ENCODE measurements at places on chromosomes 11 and 22.

DNA sequence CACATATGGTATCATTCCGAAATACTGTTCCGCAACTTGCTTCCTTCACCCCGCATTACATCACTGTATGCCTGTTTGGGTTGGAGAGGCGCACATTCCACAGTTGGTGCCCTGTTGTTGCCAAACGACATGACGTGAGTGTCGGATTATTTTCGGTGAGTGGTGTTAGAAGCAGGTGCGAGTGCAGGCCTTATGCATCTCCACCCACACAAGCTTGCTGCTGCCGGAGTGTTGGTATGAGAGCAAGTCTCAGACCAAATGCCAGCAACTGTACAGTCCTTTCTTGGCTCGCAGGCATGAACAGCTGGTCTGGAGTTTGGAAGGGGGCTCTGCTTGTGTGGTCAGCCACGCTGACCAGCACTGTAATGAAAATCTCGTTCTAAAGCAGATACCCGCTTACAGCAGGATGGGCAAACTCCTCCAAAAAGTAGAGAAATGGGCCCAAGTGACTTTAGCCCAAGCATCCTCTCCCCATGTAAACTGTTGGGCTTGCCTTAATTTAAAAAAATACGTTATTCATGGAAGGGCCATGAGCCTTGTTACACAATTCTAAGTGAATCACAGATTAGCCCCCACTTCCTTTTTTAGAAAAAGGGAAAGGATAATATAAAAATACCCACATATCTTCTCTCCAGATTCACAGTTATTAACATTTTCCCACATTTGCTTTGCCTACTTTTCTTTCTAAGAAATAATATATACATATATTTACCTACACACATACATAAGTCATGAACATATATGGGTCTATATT is 48.7 kb upstream of the OR9Q1 start:
- no peak for DNase-seq

DNA sequence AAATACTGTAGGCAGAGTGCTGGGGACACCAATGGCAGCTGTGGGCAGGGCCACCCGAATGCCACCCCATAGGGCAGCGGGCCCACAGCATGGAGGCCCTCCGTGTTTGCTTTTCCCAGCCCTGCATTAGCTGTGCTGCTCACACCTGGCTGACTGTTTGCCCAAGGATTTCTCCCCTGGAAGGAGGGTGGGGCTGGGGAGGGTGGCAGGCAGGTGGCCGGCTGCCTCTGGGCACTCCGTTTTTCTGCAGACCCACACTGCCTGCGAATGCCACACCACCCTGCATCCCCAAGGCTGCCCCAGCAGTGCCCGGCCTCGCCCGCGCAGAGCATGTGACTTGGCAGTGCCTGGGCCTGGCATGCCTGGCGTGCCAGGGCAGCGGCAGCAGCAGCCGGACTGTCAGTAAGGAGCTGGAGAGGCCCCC is 19.6 kb downstream of the DAGLA start:
- no peak for DNase-seq

DNA sequence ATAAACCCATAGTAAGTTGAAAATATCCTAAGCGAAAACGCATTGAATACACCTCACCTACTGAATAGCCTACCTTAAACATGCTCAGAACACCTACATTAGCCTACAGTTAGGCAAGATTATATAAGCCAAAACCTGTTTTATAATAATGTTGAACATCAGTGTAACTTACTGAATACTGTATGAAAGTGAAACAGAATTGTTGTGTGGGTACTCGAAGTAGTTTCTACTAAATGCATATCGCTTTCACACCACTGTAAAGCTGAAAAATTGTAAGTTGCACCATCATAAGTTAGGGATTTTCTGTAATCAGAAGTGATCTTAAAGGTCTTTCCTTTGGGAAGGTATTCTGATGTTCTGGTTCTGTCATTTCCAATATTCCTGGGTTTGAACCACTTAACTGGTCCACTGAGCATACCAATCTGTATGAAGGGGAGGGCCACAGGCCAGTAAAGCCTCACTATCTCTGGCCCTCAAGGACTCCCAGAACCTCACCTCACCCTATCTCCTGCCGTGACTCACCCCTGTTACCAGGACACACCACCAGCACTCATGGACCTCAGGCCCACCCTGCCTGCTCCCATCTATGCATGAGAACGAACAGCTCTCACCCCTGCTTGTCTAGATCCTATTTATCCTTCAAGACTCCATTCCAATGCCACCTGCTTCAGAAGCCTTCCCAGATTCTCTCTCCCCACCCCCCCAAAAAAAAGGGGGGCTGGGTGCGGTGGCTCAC is 70.0 kb downstream of the NAT10 start:
- DNase-seq: no peak

- DNase-seq: no peak
Measured at GRCh38 chr11:88555829-88556202, 218.3 kb upstream of the CTSC start.

DNA sequence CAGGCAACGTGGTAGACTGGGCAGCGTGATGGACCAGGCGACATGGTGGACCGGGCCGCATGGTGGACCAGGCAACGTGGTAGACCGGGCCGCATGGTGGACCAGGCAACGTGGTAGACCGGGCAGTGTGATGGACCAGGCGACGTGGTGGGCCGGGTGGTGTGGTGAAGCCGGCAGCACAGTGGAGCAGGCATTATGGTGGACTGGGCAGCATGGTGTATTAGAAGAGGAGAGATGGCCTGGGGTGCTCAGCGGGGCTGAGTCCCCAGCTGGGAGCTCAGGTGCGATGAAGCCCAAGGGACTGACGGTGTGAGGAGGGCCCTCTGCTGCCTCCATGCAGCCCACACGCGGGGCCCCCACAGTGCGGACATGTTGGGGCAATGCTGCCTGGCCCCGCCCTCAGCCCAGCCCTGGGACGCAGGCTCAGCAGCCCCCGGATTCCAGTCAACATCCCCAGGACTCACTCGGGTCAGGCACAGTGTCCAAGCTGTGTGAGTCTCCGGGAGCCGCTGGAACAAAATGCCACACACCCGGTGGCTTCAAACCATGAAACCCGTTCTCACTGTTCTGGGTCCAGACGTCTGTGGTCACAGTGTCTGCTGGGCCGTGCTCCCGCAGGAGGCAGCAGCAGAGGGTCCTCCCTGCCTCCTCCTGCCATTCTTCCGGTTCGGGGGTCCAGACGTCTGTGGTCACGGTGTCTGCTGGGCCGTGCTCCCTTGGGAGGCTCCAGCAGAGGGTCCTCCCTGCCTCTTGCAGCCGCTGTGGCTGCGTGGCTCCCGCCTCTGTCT is 1084.9 kb downstream of the BRD1 start:
- no peak for DNase-seq

DNA sequence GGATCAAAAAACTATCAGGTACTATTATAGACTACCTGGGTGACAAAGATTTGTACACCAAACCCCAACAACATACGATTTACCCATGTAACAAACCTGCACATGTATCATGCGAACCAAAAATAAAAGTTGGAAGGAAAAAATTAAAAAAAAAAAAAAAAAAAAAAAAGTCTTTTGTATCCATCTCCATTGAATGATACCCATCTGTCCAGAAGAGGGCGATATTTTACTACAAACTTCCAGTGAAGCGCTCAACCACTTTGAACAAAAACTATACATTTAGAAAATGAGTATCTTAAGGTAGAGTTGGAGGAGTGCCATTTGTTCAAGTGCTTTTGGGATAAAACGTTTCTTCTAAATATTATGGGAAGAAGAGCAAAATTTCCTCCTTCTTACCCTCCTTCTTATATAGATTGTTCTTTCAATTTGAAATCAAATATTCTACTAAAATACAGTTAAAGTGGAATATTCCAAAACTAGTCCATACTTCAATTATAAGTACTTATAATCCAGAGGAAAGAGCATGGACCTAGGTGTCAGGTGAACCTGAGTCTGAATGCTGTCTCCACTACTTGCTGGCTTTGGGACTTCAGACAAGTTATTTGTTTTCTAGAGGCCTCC is 23.3 kb downstream of the ARL14EP start:
- DNase-seq: no peak

- no peak for DNase-seq
Measured at GRCh38 chr11:131624531-131624930, 254.1 kb downstream of the NTM start.

DNA sequence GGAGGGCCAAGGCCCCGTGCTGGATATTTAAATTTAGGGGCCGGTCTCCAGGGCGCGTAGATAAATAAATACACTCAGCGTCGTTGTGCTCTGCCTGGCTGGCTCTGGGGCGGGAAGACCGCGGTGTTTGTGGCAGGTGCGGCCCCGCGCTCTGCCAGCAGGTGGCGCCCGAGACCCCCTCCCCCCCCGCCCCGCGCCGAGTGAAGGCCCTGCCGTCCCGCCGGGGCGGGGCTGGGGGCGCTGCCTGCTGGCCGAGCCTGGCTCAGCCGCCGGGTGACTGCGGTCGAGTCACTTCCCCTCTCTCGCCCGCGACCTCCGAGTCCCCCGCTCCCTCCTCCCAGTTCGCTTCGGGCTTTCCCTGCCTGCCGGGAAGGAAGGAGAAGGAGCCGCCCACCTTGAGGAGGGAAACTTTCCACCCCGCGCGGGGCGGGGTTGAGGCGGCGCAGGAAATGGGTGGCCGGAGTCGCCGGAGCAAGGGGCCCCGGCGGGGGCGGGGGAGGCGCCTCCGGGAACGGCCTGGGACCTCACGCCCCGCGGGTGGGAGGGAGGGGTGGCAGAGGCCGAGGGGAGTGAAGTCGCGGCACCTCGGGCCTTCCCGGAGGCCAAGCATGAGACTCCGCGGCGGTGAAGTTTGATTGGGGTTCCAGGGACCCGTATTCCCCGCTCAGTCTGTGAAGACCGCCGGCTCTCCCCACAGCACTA is 1.6 kb upstream of the EHBP1L1 start:
- peak; percentile 86 for DNase-seq

DNA sequence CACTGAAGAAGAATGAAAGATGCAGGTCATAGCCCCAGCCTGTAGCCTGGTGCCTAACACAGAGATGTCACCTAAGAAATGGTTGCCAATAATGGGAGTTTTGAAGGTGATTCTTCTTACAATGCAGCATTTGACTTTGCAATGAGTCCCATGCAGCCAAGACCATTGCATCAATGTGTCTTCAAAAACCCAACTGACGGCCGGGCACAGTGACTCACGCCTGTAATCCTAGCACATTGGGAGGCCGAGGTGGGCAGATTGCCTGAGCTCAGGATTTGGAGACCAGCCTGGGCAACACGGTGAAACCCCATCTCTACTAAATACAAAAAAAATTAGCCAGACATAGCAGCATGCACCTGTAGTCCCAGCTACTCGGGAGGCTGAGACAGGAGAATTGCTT is 89.3 kb upstream of the ASPHD2 start:
- no peak for DNase-seq

GRCh38 chr11:5703741-5704536 is 14.3 kb downstream of the TRIM22 start:
- DNase-seq: no peak

All from stimulated activated CD4-positive, alpha-beta T cell treated with anti-CD3 and anti-CD28 coated beads, Interleukin-4, amount 100 ng/mL, for 24 hours (primary cell).